ENCODE measurements at places on chromosomes 4 and X.

- no peak for DNase-seq
These were observed 100.9 kb upstream of the NKX1-1 start for GRCh38 chr4:1506956-1507721.

DNA sequence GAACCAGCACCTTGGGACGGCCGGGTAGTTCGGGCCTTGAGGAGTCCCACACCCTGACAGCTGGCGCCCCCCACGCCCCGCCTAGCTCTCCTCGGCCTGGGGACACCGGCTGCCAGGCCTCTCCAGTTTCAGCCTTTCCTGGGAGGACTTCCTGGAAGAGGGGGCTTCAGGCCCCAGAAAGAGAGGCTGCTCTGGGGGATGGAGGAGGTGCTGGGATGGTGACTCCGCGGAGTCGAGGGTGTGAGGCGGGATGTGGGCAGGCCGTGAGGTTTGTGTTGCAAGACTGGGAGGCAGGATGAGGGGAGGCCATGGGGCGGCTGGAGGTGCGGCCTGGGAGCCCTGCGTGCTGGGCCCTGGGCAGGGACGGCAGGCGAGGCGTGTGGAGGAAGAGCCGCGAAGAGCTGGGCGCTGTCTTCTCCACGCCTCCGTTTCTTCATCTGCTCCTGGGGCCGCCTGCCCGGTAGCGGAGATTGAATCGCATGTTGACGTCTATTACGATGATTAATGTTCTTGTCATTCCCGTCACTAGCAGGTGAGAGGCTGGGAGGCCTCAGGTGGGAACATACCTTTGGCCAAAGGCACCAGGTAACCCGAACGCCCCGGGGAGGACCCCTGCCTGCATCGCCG, 918 bp upstream of the FGFRL1 start:
- DNase-seq: peak; percentile 85

- DNase-seq: no peak
These were observed 21.6 kb downstream of the NYX start for GRCh38 chrX:41468647-41469323.

DNA sequence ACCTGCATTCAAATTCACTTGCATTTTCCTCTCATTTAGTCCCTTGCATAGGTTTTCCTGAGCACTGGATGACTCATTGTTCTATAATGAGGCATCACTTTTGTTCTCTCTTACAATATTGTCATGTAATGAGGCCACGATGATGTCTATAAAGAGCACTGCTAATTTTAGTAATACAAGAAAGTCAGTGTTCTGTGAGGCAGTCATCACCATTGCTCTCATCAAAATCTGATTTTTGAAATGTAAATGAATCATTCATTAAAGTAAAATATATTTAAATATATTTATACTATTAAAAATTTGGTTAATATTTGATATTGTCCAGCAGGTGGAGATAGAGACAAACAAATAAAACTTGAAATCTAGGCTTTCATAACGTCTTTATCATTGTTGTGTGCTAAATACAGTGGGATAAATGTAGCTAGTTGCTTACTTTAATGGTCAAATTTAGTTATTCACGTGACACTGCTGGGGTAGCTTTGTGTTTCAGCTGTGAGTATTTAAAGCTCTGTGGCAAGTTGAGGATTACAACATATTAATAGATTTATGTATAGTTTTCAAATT, 15.4 kb downstream of the HMGB2 start:
- no peak for DNase-seq

- no peak for DNase-seq
These were observed 59.8 kb downstream of the ZNF711 start for GRCh38 chrX:85303544-85303943.

DNA sequence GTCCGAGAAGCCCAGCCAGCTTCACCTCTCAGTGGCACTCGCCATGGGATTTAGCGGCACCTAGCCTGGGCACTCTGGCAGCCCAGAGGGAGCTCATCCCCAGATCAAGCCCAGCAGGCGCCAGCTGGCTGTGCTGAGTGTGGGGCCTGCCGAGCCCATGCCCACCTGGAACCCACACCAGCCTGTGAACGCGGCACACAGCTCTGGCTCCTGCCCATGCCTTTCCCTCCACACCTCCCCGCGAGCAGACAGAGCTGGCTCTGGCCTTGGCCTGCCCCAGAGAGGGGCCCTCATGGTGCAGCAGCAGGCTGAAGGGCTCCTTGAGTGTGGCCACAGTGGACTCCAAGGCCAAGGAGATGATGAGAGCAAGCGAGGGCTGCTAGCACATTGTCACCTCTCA, 38.0 kb upstream of the AADAT start:
- DNase-seq: no peak

GRCh38 chrX:142671036-142671435, 354.7 kb upstream of the SPANXN4 start:
- no peak for DNase-seq

DNA sequence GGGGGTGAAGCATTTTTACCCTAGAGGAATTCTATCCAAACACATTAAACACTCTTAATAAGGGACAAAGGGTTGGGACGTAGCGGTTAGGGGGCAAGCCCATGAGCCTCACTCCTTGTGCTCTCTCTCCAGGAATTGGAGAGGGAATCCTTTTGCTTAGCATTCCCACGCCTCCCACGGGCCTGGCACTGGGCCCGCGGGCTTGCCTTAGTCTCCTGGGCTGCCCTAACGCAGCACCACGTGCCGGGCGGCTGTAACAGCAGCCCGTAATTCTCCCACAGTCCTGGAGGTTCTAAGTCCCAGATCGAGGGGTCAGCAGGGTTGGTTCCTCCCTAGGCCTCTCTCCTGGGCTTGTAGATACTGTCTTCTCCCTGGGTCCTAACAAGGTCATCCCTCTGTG, 67.5 kb downstream of the TBL1X start:
- DNase-seq: no peak

DNA sequence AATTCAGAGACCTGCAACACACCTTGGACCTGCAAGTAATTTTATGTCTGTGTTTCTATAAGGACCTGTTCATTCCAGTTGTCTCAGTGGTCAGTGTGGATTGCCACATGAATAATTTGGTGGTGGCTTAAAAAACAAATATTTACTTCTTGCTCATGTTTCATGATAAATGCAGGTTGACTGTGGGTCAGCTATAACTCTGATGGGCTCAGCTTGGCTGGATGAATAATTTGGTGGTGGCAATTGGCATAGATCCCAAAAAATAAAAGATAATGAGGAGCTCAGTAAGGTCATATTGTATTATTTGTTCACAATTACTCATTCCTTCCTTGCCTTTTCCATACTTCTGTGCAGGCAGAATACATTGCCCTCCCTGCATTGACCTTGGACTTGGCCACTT, 18.9 kb upstream of the SCRG1 start:
- no peak for DNase-seq

DNA sequence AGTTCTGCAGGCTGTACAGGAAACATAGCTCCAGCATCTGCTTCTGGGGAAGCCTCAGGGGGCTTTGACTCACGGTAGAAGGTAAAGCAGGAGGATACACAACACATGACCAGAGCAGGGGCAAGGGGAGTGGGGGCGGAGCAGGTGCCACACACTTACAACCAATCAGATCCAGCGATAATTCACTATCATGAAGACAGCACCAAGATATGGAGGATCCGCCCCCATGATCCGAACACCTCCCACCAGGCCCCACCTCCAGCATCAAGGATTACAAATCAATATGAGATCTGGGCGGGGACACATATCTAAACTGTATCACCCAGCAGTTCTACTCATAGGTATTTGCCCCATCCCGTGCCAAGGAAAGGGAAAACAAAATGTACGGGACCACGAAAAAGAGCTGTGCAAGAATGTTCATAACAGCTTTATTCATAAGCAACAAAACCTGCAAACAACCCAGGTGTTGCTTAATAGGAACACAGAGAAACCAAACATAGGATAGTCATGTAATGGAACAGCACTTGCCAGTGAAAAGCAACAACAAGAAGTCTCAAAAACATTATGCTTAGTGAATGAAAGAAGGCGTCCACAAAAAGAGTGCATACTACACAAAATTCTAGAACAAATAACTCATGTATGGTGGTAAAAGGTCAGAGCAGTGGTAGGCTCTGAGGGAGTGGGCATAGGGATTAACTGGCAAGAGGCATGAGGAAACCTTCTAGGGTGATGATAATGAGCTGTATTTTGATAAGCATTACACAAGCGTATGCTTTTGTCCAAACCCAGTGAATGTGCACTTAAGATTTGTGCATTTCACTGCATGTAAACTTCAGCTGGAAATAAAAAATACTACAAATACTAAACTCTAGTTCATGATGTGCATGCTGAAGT, 130.9 kb upstream of the FAM9B start:
- DNase-seq: no peak

- DNase-seq: peak; percentile 44
These were observed 53.7 kb upstream of the NKX1-1 start for GRCh38 chr4:1459722-1460511.

GRCh38 chrX:154043003-154043763, 23.5 kb upstream of the IRAK1 start:
- DNase-seq: no peak

- no peak for DNase-seq
These were observed 2.5 kb downstream of the FGFR3 start for GRCh38 chr4:1795299-1796195.

DNA sequence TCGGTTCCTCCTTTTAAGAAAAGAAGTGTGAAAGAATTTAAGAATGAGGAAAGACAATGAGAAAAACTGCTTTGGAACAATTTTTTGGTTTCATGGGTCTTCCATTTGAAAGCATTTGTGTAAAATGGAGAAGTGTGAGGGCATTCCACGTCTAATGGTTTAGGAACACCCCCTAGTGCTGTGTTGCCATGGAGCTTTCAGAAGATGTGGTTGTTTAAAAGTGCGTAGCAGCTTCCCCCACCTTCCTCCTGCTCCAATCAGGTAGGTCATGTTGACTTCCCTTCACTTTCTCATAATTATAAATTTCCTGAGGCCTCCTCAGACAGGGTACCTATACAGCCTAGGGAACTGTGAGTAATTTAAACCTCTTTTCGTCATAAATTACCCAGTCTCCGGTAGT, 50.0 kb downstream of the UGT2B10 start:
- no peak for DNase-seq

DNA sequence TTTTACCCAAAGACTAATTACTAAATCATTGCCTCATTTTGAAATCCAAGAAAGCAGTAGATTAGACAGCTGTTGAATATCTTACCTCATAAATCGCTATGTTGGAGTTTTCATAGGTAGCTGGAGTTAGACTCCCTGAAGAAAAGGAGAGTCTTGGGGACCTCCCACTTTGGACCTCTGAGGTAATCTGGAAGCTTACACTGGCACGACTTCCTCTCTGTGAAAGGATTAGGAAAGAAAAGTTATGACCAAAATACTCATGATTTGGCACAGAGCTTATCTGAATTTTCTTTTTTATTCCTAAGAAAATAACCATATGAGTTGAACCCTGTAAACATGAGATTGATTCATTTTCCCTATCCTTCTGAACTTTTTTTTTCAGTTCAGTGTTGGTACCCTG, 40.6 kb downstream of the GUCY2F start:
- no peak for DNase-seq

DNA sequence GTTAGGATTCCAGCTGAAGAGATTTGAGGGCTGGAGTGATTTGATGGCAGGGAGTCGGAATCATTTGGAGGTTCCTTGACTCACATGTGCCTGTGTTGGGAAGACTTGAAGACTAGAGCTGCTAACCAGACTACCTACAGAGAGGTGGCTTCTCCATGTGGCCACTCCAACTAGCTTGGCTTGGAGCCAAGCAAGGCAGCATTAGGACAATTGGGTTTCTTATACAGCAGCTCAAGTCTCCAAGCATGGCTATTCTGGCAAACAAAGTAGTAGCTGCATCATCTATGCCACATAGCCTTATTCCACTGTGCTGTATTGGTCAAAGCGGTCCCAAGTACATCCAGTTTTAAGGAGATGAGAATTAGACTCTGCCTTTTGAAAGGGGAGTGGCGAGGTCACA, 171.7 kb upstream of the SLC4A4 start:
- no peak for DNase-seq

GRCh38 chrX:134180601-134181274, 56.2 kb upstream of the CCDC160 start:
- no peak for DNase-seq

- DNase-seq: no peak
These were observed 677.2 kb upstream of the INTU start for GRCh38 chr4:126955292-126956183.

- DNase-seq: no peak
These were observed 47.6 kb downstream of the FBXW7 start for GRCh38 chr4:152488246-152488645.

DNA sequence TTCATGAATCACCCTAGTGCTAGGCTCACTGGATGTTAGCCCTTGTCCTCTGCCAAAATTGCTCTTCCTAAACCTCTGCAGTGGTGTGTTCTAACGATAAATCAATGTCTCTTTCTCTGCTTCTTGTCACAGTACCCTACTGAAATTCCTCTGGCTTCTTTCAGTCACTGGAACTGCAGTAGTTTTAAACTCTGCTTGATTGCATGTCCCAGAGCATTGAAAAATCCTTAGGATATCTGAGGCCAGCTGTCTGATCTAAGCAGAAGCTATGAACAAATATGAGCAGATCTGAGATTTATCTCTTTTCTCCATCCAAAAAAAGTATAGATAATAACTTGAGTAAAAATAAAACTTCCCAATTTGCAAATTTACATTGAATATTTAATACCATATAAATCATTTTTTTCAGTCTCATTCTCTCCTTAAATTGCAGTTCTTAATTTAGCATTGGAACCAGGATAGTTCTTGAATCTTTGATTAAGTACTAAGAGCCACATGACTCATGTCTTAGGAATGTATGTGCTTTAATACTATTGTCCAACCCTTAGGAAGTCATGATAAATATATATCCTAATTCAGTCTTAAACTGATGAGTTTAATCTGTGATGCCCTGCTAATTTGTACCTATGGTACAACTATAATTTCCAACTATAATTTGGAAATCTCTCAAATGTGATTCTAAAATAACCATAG, 169.7 kb downstream of the PDHA2 start:
- no peak for DNase-seq

DNA sequence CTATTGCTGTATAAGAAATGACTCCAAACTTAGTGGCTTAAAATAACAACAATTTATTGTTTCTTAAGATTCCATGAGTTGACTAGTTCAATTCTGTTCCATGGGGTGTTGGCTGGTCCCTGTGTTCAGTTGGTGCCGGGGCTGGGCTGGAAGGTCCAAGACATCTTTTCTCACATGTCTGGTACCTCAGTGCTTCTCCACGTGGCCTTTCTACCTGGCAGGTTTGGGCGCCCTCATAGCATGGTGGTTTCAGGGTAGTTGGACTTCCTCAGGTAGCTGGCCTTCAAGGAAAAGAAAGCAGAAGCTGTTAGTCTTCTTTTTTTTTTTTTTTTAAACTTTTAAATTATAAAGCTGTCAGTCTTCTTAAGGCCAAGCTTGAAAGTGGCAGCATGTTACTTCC, 104.6 kb upstream of the LIMCH1 start:
- no peak for DNase-seq

DNA sequence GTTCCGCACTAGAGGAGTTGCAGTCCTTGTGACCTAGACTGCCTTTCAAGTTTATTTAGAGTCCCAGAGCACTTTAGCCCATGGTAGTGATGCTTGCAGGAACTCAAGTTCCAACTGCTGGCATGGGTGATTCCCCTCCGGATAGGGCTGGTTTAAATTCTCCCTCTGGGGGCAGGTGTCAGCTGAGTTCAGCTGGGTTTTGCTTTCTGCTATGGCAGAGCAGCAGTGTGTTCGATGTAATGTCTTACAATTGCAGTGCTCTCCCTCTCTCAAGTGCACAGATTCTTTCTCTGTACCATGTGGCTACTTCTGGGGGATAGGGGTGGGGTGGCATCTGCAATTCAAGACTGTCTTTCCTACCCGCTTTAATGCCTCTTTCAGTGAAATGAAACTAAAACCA, 164.8 kb upstream of the ZIC3 start:
- DNase-seq: no peak
